Esophagus squamous epithelium (tissue), 5 donors: ENCODE measurements at places on chromosomes 4 and X.

GRCh38 chr4:128107766-128108165 lies 46.7 kb downstream of the LARP1B start:
- no peak for DNase-seq

DNA sequence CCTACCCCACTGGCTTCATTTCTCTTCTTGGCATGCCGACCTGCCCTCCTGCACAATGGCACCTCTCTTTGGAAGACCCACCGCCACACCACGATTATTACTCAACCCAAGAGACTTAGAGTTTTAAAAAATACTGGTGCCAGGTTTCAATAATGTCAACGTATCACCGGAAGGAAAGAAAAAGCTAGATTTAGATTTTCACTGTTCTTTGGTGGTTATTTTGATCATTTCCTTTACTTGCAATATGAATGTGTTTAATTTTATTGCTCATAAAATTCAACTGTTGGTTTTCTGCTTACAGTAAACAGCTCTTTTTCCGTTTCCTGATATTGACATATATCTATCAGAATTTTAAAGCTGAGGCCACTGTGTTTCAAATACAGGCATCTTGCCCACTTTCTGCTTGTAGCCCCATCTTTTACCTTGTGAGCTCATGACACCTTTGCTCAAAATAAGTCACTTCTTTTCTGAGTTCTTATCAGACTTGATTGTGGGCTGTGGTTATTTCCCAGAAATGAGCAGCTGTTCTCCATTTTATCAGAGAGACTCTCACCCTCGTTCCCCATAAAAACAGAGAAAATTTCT lies 439.1 kb downstream of the INPP4B start:
- DNase-seq: no peak

GRCh38 chr4:122822466-122822865 lies 4.2 kb upstream of the FGF2 start:
- DNase-seq: no peak

GRCh38 chrX:48465336-48465933 lies 4.6 kb downstream of the SLC38A5 start:
- no peak for DNase-seq

GRCh38 chrX:54714424-54714823 lies 83.6 kb downstream of the ITIH6 start:
- DNase-seq: no peak

DNA sequence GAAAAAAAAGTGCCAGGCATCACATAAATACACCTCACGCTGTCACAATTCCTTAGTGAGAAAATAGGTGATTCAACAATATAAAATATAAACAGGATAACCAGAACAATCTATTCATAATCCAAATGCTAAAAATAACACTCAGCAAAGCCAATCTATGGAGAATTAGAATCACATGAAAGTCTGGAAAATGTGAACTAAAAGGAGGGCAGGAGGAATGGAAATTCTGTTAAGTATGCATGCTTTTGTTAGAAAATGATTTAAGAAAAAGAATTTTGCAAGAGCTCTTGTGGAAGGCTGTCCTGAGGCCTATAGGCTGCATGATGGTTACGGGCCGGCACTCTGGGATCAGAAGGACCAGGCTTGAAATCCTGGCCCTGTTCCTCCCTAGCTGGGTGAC lies 70.6 kb upstream of the PROM1 start:
- no peak for DNase-seq

- no peak for DNase-seq
Measured at GRCh38 chr4:149910177-149910576, 94.5 kb upstream of the IQCM start.

- DNase-seq: no peak
Measured at GRCh38 chr4:185384930-185385331, 10.8 kb downstream of the LRP2BP start.

DNA sequence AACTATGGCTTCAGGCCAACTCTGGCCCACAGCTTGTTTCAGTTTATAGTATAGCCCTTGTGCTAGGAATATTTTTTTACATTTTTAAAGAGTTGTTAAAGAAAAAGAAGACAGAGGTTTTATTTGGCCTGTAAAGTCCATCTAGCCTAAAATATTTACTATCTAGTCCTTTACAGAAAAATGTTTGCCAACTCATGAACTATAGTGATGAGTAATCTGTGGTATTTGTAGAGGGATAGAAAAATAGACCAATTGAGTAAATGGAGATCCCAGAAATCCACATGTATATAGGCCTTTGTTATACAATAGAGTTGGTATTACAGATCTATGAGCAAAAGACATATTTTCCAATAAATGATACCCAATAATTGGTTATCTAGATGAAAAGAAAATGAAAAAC lies 288.7 kb downstream of the PRDM5 start:
- no peak for DNase-seq

GRCh38 chr4:38671592-38671940 lies 7.6 kb downstream of the KLF3 start:
- no peak for DNase-seq

DNA sequence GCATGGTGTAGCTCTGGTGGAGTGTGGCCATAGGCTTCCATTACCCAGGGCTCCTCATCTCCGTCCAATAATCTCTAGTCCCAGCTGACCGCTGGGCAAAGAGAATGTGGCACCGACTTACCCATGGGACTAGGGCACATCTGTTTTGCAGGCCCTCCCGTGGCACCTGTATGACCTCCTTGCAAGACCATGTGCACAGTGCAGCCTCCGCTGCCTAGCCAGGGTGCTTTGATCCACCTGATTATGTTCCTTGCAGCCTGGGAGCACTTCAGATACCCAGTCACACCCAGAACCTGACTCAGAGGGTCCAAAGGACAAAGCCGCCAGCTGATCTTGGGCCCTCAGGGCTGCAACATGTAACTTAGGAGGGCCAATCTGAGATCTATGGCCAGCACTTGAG lies 84.8 kb downstream of the PCDH10 start:
- no peak for DNase-seq

DNA sequence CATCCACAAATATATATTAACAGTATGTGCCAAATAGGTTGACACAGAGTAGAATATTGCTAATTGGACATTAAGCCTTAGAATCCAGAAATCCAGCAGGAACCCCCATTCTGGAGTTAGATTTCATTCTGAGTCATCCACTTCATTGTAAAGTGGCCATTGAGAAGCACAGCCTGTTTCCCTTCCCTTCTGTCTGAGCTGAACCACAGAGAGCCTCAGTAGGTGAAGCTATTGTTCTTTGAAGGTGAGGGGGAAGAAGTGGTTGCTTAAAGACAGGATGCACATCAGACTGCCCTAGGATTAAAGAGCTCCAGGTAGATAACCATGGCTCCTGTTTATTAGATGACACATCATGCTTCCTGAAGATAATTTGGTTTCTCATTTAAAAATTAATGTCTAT lies 30.6 kb upstream of the MCF2 start:
- no peak for DNase-seq

GRCh38 chrX:107750861-107751445 lies 24.6 kb downstream of the TSC22D3 start:
- DNase-seq: no peak
